ENCODE measurements at places on chromosomes 16 and 17. TPM values are rescaled to one million over a fixed set of nuclear protein-coding genes. Genes with fewer than 3 reads are reported as not detected.

The ELP5 gene
- 82.9 TPM for polyA plus RNA-seq

The CACNG3 gene
- not detected for polyA plus RNA-seq

The ZFPM1 gene
- polyA plus RNA-seq, result 8.3 TPM

The LITAFD gene
- polyA plus RNA-seq, result 0.43 TPM

The OR4D1 gene
- not detected for polyA plus RNA-seq

The C17orf113 gene
- 4.7 TPM for polyA plus RNA-seq

The CRHR1 gene
- polyA plus RNA-seq, result not detected

The KRT39 gene
- polyA plus RNA-seq, result not detected

The CHST6 gene
- polyA plus RNA-seq, result 0.10 TPM

The RCVRN gene
- polyA plus RNA-seq, result not detected

All from cardiac muscle cell (in vitro differentiated cells and primary cell).